Activated CD8-positive, alpha-beta T cell treated with anti-CD3 and anti-CD28 coated beads for 36 hours (primary cell): ENCODE measurements at places on chromosomes 4 and X.

DNA sequence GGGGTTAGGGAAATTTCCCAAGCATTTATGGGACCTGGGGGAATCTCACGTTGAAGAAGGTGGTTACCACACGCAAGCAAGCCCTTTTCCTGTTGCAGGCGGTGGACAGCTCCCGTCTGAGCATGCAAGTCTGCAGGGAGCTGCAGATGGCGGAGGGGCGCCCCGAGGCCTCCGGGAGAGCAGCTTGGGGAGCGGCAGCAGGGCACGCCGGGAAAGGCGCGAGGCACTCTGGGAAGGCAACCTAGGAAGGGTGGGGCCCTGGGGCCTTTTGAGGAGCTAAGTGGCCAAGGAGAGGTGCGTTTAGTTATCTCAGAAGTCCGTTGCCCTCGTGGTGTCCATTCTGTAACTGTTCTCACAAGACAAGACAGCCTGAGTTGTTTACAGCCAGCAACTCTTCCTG lies 57.0 kb upstream of the SLC25A4 start:
- no peak overlapping the region for H3K27ac ChIP-seq
- no peaks in the 10 kb centered on the region for H3K4me1 ChIP-seq
- DNase-seq: no peak
- H3K27me3 ChIP-seq: peaks cover 20% of the 10 kb centered on the region

GRCh38 chrX:45830343-45830742 lies 629.7 kb upstream of the DIPK2B start:
- peak overlapping the region; percentile 75 for H3K27ac ChIP-seq
- peaks cover 44% of the 10 kb centered on the region for H3K4me1 ChIP-seq
- H3K36me3 ChIP-seq: peaks cover 51% of the 10 kb centered on the region
- no peak overlapping the region for H3K4me3 ChIP-seq
- H3K27me3 ChIP-seq: no peaks in the 10 kb centered on the region

- H3K36me3 ChIP-seq: no peaks in the 10 kb centered on the region
- peaks cover 9% of the 10 kb centered on the region for H3K27me3 ChIP-seq
- no peak overlapping the region for H3K4me3 ChIP-seq
- DNase-seq: no peak
These were observed 16.0 kb downstream of the MCF2 start for GRCh38 chrX:139691843-139692505.

DNA sequence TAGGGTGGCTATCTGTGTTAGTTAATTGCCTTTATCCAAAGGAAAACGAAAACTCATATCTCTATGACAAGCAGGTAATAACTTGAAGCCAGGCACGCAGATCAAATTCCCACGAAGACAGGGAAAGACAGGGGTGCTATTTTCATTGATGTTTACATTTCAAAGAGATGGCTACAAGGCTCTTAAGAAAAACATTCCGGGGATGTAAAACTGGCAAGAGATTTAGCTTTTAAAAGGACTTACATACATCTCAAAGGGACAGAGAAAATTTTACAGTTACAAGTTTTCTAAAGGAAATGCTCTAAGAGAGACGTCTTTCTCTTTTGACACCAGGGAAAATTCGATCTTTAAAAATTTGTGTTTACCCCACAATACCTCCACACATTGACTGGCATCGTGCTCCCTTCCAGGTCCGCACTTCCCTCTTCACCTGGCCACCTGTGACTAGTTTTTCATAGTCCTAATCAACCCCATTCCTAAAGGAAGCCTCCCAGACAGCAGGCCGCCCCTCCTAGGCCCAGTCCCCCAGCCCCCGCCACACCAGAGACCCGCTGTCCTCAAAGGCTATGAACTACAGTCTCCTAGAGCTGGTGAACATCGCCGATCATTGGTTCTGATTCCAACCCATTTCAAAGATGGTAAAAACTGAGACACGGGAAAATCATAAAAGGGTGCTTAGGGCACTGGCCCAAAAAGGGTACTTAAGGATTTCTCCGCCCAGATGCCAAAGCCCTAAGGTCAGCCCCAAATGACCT lies 649 bp upstream of the ARAF start:
- peaks cover 41% of the 10 kb centered on the region for H3K4me1 ChIP-seq
- H3K4me3 ChIP-seq: peak overlapping the region; percentile 94
- peak overlapping the region; percentile 93 for H3K27ac ChIP-seq

GRCh38 chr4:134935320-134935719 lies 733.7 kb upstream of the PABPC4L start:
- H3K4me1 ChIP-seq: no peaks in the 10 kb centered on the region
- H3K27ac ChIP-seq: no peak overlapping the region
- DNase-seq: peak; percentile 19
- no peak overlapping the region for H3K4me3 ChIP-seq

- DNase-seq: peak; percentile 63
- no peak overlapping the region for H3K4me3 ChIP-seq
- peak overlapping the region; percentile 48 for H3K27ac ChIP-seq
- H3K4me1 ChIP-seq: peaks cover 11% of the 10 kb centered on the region
- H3K27me3 ChIP-seq: no peaks in the 10 kb centered on the region
These were observed 169.6 kb downstream of the MID1IP1 start for GRCh38 chrX:38970845-38971244.

DNA sequence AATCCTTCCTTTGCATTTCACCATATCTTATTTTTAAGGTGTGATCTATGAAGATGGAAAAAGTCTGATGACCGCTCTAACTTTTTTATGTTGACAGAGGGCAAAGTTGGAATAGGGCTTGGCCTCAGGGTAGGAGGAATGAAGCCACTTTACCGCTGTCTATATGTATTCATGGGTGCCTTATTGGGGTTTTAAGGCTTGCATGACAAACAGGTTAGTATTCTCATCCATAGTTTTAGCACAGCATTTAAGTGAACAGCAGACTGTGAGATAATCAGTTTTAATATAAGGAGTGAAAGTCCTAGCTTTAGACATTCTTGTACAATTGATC lies 81.7 kb upstream of the BMP2K start:
- H3K4me3 ChIP-seq: no peak overlapping the region
- H3K36me3 ChIP-seq: no peaks in the 10 kb centered on the region
- DNase-seq: no peak
- H3K4me1 ChIP-seq: peaks cover 7% of the 10 kb centered on the region
- H3K27me3 ChIP-seq: peaks cover 2% of the 10 kb centered on the region

- H3K4me1 ChIP-seq: no peaks in the 10 kb centered on the region
- no peaks in the 10 kb centered on the region for H3K36me3 ChIP-seq
- H3K27ac ChIP-seq: no peak overlapping the region
- no peak for DNase-seq
These were observed 118.8 kb upstream of the CBR4 start for GRCh38 chr4:169128902-169129301.

GRCh38 chr4:172707622-172708021 lies 461.0 kb upstream of the GALNT7 start:
- H3K27ac ChIP-seq: no peak overlapping the region
- H3K4me1 ChIP-seq: no peaks in the 10 kb centered on the region
- no peaks in the 10 kb centered on the region for H3K36me3 ChIP-seq
- H3K27me3 ChIP-seq: no peaks in the 10 kb centered on the region
- H3K4me3 ChIP-seq: no peak overlapping the region

GRCh38 chr4:15720851-15721250 lies 18.0 kb downstream of the BST1 start:
- H3K4me1 ChIP-seq: no peaks in the 10 kb centered on the region
- H3K27ac ChIP-seq: no peak overlapping the region
- no peak for DNase-seq
- no peak overlapping the region for H3K4me3 ChIP-seq

DNA sequence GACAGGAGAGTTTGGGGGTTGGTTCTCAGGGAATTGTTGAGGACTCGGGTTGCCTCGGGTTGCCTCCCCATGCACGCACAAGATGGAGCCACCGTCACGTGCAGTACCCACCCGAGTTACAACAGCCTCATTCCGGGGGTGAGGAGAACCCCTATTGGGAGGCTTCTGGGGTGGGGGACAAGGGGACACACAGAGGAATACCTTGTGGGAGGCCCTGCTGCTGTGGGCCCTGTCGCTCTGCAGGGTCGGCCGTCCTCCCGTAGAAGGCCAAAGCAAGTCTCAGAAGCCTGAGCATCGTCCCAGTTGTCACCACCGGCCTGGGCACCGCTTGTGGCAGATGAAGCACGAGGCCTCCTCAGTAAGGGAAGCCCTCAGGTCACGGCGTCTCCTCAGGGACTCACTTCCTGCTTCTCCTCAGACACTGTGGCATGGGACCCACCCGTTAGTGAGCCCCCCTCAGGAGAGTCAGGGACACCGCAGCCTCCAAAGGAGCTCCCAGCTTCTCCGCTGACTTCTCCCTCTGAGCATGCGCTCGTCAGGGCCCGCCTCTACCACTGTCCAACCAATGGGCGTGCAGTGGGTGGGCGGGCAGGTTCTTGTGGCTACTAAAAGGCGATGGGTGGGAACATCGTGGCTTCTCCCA lies at the start of gene CT55:
TSS of gene CT55 (minus strand) at position 522 of the 643 bp plus-strand sequence. CDS start at position 295, 227 bp downstream.
- no peak within 1 kb of the TSS for H3K4me3 ChIP-seq
- peaks cover 3% of the 10 kb centered on the region for H3K4me1 ChIP-seq
- H3K27me3 ChIP-seq: peaks cover 11% of the 10 kb centered on the region
- no peak within 1 kb of the TSS for H3K27ac ChIP-seq
- no peaks in the 10 kb centered on the region for H3K36me3 ChIP-seq
- no peak for DNase-seq

DNA sequence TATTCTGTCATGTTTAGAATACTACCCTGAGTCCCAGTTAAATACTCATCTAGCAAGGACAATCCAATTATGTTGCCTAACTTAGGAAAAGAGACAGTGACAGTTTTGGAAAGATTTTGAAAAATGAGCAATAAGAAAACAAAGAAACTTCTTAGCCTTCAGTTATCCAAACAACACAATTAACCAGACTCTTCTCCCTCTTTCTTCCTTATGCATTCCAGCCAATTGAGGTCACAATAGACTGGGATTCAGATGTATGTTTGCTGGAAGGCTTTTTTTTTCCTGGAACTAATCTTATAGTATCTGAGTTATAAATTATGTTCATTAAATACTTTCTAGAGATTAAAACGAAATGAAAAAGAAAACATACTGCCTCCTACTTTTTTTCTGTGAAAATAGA lies 109.6 kb downstream of the GUCY2F start:
- no peak for DNase-seq
- no peak overlapping the region for H3K4me3 ChIP-seq
- no peaks in the 10 kb centered on the region for H3K4me1 ChIP-seq
- H3K27me3 ChIP-seq: no peaks in the 10 kb centered on the region
- H3K27ac ChIP-seq: no peak overlapping the region
- H3K36me3 ChIP-seq: no peaks in the 10 kb centered on the region

DNA sequence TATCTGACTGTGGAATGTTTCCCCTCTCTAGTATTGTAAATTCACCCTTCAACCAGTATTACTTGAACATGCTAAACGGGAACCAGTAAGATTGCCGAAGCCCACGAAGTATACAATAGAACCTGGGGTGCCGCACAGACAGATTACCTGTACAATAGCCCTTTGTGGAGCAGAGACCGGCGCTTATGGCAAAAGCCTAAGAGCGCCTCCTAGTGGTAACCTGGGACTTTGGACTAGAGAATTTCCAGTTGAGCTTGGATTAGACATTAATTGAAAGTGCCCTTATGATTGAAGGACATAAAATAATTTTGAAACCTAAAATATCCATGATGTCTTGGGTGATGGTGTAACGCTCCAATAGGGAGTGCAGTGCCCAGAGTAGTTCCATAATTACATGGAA lies 14.1 kb downstream of the ZNF157 start:
- no peak overlapping the region for H3K27ac ChIP-seq
- peaks cover 17% of the 10 kb centered on the region for H3K4me1 ChIP-seq
- peak; percentile 78 for DNase-seq
- no peaks in the 10 kb centered on the region for H3K27me3 ChIP-seq
- H3K36me3 ChIP-seq: no peaks in the 10 kb centered on the region
- no peak overlapping the region for H3K4me3 ChIP-seq
